ENCODE measurements at places on chromosomes 7 and 10.

- DNase-seq, result no peak
Measured at GRCh38 chr10:97514344-97514743, 15.6 kb downstream of the UBTD1 start.

DNA sequence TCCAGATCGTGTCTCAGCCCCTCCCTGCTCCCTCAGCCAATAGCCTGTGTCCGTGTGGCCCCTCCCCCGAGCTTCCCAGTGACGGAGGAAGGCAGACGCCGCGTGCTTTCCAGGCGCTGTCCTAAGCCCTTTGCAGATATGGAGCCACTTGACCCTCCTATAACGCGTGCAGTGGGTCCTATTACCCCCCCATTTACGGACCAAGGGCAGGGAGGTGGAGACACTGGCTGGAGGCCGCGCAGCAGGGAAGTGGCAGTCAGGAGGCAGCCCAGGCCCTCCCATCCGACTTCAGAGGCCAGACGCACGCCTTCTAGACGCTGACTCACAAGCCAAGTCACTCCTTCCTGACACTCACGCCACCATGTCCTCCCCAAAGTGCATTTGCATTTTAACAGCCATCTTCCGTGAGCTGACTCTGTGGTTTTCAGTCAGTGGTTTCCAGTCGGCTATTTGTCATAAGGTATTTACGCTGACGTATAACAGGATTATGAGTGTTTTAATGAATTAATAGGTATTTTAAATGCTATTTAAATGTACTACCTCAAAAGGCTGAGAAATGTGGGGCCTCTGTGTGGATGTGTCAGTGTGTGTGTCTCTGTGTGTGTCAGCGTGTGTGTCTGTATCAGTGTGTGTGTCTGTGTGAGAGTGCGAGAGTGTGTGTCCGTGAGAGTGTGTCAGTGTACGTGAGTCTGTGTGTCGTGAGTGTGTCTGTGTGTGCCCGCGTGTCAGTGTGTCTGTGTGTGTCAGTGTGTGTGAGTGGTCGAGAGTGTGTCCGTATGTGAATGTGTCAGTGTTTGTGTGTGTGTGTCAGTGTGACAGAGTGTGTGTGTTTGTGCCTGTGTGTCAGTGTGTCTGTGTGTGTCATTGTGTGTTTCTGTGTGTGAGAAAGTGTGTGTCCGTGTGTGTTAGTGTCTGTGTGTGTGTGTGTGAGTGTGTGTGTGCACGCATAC, 92.0 kb upstream of the INSIG1 start:
- peak; percentile 97 for DNase-seq

DNA sequence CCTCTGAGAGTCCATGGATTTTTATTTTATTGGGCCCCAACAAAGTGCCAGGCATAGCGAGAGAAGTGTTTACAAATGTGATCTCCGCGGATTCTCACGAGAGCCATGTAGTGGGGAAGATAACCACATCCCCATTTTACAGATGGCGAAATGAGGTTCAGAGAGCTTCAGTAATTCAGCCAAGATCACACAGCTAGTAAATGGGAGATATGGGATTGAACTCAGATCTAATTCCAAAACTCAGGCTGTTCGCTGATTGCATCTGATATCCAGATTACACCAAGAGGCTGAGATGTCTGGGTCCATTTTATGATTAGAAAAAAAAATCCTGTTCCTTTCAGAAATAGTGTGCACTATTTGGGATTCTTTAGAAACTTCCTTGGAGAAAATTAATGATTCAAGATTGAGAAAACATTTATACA, 1.3 kb downstream of the FAS start:
- DNase-seq, result no peak

DNA sequence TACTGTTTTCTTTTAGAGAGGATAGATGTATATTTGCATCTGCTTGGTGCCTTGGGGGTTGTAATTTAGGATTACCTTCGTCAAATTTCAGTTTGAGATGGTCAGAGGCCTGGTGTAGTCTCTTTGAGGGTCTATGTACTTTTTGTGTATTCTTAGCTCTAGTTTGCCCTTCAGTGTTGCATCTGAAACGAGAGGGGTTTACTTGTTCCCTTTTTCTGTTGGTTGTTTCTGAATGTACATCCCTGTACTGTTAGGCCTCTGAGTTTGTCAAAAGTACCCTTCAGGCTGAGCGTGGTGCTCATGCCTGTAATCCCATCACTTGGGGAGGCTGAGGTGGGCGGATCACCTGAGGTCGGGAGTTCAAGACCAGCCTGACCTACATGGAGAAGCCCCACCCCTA, 60.0 kb downstream of the MLLT10 start:
- DNase-seq, result no peak

- DNase-seq, result no peak
Measured at GRCh38 chr7:371119-371778, 81.3 kb downstream of the FOXL3 start.

DNA sequence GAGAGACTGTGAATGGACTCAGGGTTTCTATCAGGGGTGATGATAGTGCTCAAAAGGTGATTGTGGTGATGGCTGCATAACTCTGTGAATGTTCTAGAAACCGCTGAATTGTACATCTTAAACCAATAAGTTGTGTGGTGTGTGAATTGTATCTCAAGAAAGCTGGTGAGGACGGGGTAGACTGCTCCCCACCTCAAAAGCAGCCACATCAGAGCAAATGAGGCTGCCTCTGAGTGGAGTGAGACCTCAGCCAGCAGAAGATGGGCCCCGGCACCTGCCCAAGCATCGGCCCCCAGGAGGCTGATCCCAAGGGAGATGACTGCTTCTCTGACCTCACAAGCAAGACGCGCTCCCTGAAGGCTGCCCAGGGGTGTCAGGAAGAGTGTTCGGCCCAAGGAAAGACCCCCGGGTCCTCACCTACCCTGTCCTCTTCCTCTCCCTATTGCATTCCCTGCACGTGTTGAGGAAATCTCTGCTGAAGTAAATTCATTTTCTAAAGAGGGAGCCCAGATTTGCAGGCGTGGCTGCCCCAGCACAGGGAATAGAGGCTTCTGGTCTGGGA, 279.3 kb upstream of the SHH start:
- DNase-seq, result no peak

GRCh38 chr7:45682836-45683555, 108.8 kb downstream of the ADCY1 start:
- DNase-seq, result no peak

DNA sequence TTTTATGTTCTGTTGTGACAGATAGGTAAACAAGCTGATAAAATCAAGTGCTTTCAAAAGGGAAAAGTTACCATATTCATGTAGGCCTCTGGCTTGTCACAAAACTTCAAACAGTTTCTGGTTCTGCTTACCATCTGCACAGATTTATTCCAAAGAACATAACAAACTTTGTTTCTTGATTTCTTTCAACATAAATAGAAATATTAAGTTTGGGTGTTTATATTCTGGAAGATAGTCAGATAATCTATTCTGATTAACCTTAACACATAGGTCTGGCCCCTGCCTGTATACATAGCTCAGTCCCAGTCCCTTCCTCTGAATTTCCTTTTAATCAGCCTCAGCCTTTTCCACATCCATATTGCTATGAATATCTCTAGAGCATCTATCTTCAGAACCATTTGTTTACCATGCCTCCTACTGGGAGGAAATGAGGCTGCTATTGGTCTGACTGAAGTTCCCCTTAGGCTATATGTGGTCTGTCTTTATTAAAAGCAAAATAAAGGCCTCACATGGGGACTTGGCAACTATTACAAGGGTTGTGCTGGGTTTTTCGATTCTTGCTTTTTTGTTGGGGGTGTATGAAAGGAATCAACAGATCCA, 319.0 kb downstream of the HPSE2 start:
- DNase-seq, result no peak

DNA sequence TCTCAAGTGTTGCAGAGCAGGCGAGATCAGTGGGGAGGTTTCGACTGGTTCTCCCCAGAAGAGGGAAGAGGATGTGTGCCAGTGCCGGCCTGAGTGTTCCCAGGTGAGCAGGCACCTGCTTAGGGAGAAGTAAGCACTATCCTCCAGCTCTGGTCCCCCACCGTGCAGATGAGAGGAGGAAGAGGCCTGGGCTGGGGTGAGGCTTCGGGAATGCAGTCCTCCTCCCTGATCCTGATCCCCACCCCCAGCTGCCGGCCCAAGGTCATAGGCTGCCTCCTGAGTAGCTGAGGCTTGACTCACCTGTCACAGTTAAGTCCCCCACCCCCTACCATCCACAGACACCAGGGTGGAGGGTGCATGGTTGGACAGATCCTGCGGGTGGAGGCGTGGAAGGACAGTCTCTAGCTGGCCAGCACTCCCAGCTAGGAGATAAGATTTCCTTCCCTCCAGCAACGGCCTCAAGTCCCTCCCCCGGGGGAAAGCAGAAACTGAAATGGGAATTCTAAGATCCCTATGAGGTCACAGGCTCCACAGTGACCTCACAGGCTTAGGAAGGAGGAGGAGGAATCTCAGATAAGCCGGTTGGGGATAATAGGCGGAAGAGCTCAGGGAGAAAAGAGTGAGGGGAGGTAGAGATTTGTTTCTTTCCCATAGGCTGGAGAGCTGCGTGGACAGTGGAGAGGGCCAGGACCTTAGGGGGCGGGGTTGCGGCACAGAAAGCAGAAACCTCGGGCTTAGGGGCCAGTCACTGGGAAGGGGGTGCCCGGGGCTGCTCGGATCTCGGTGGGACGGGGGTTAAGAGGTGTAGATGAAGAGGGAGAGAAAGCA, 1.0 kb downstream of the LRCH4 start:
- no peak for DNase-seq

DNA sequence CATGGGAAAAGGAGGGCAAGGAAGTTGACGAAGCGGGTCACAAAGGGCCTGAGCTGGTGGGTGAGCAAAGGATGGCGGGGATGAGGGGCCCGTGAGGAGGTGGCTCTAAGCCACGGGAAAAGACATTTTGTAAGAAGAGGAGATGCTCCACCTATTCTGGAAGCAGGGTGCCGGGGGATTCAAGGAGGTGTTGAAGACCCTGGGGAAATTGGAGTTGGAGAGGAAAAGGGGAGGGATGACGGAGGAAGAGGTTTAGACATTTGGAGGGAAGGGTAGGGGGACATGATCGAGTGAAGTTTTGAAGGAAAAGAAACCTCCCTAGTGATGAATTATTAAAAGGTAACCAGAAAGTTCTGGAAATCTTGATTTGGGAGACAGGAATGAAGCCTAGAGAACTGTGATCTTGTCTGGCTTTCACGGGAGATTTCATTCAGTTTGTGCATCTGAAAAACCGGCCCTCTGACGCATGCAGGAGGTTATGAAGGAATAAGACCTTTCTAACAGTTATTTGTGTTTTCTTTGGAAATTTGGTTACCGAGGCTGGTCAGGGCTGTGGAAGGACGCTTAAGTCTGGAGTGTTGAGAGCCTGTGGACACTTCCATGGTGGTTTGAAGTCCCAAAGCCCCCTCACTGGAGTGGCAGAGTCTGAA, 1.4 kb downstream of the SMO start:
- no peak for DNase-seq

DNA sequence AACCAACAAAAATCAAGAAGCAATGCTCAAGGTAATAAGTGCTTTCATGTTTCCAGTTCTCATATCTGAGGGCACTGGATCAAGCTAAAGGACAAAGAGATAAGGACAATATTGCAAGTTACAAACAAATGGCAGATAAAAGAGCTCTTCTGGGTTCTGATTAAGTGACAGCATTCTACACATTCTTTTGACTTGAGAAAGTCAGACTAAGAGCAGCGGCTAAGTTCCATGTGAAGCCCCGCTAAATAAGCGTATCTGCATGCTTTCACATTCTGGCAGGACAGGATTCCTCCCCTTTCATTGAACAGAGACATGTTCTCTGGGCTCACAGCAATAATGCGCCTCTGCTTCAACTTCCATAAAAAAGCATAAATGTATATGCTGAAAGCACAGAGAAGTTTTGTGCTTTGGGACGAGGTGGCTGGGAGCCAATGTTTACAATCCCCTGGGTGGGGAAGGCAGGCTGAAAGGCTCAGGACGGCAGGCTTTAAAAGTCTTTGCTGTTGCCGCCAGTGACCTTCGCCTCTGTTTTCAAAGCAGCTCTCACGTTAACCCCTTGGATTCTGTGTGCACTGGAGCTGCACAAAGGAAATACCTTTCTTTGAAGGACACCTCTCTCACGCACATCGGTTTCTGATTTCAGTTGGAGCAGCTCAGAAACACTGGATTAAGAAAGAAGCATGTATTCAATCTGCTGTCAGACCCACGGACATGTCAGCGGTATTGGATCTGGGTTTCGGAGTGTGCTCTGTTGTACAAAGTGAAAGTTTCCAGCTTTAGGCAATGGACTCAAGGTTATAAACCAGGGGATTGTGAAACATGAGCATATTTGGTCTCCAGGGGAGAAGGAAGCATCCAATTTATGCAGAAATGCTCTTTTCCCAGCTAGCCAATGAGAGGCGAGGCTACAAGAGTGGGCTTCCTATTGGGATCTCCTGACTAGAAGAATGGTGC, 105.4 kb upstream of the FAM133B start:
- no peak for DNase-seq

DNA sequence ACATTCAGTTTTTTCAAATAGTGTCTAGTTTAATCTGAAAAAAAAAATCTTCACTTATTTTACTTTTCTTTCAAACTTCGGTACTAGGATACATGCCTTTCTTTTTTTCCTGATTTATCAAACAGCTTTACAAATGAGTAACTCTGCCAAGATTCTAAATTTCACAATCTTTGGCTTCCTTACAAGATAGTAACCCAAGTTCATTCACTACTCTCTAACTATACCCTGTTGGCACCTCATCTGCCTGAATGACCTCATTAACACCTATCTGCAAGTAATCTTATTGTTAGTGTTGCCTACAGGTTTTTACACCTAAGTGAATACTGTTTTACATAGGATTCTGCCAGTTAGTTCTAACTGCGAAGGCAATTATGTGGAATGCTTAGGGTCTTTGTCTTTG, 159.8 kb downstream of the FOXP2 start:
- DNase-seq, result no peak

DNA sequence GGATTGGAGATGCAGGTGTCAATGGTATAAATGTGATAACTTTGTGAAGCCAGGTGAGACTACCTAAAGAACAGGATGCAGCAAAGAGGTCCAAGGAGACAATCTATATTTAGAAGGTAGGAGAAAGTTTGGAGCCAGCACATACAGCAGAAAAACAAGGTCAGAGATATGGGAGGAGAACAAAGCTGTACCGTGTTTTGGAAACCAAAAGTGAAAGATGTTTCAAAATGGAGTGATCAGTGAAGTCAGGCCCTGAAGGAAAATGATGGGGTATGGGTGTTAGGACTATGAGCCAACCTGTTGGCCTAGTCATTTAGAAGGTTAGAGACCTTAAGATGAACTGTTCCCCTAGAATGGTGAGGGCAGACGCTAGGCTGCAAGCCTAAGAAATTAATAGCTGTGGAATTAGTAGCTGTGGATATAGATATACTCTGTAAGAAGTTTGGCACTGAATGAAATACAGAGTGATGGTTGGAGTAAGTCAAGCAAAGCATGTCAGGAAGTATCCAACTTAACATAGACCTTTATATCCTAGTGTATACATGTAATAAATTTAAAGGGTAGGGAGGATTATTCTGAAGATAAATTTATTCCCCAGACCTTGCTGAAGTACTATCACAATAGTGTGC, 149.8 kb upstream of the WNT16 start:
- DNase-seq, result no peak

- DNase-seq, result peak; percentile 58
Measured at GRCh38 chr7:137992550-137993394, 9.1 kb downstream of the CREB3L2 start.

DNA sequence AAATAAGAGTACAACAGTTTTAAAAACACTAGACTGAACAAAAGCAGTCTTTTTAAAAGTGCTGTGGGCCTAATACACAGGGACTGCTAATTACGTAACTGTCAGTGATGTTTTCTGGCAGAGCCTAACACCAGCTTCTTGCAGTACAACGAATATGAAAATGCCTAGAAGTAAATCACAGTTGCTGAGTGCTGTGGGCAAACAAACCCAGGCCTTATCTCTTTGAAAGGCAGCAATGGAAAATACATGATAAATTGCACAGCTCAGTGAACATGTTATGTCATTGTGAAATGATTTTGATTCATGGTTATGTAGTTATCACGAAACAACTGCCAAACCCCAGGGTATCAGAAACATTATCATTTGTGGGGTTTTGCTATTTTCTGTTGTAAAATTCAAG, 428.4 kb downstream of the GFRA1 start:
- DNase-seq, result no peak
